Stimulated activated CD8-positive, alpha-beta memory T cell treated with anti-CD3 and anti-CD28 coated beads, Interleukin-12 subunit alpha, Interleukin-12 subunit beta, amount 100 ng/mL, for 4 hours (primary cell): ENCODE measurements at places on chromosomes 11 and 22.

GRCh38 chr22:36331912-36332622 is 55.7 kb downstream of the MYH9 start:
- no peak for DNase-seq

- no peak for DNase-seq
Measured at GRCh38 chr11:107202241-107202640, 184.0 kb upstream of the GUCY1A2 start.

- DNase-seq = no peak
Measured at GRCh38 chr11:116835042-116835772, 2.2 kb downstream of the APOA1 start.

GRCh38 chr11:3081386-3081751 is 24.1 kb upstream of the CARS1 start:
- DNase-seq = no peak

GRCh38 chr11:117300773-117301172 is 9.6 kb downstream of the BACE1-AS start:
- no peak for DNase-seq

DNA sequence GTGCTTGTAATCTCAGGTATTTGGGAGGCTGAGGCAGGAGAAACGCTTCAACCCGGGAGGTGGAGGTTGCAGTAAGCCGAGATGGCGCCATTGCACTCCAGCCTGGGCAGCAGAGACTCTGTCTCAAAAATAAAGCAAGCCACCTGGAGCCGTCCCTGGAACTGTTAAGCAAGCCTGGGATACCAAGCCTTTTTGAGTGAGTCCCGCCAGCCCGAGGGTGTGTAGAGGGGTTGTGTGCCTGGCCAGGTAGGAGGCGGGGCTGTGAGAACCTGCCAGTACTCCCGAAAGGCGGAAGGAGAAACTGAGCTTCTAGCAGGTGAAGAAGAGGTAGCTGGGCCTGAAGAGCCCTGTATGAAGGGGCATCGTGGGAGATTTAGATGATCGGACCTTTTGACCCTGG is 52.4 kb downstream of the TRIOBP start:
- no peak for DNase-seq

GRCh38 chr11:12274056-12274455 is 103.3 kb upstream of the PARVA start:
- no peak for DNase-seq

- DNase-seq = no peak
Measured at GRCh38 chr11:75365711-75366181, 14.3 kb upstream of the ARRB1 start.

DNA sequence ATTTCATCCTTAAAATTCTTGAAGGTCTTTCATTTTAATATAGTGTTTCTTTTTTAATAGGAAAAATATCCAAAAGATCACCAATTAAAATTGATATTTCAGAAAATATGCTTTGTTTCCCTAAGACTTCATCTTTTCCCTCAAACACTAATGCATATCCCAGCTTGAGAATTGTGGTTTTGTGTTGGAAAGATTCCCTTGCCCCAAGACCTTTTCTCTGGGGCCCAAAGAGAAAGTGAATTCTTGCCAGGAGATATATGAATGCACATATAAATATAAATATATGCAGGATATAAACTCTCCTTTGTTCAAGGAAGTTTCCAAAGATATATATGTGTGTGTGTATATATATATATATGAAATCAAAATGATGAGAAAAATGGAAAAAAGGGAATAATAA is 241.2 kb downstream of the FAM76B start:
- no peak for DNase-seq

GRCh38 chr11:14783788-14784187 is 108.2 kb downstream of the CYP2R1 start:
- no peak for DNase-seq

DNA sequence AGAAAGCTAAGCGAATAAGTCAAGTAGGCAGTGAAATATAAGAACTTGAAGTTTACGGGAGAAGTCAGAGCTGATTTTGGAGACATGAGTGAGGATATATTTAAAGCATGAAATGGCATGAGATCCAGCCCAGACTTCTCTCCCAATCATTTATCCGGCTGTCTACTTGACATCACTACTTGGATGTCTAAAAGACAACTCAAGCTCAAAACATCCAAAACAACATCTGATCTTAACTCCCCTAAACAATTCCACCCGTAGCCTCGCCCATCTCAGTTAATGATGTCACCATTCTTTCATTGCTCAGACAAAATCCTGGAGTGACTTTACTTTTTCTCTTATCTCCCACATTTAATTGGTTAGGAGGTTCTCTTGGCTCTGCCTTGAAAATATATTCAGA is 44.5 kb downstream of the WEE1 start:
- DNase-seq = no peak

DNA sequence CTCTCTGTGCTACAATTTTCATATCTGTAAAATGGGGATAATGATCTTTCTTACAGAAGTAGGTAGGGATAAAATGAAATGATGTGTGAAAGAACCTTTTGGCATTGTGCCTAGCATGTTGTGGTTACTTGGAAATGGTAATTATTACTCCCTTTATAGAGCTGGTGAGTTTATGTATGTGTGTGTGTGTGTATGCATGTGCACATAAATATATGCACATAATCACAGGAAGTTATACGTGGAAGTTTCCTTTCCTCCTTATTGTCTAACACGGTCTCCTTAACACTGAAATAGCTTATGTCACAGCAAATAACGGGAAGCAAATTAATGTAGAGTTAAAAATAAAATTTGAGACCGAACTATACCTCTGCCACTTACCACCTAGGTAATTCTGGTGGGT is 163.7 kb upstream of the ZBED5 start:
- no peak for DNase-seq

GRCh38 chr11:79963856-79964645 is 523.2 kb upstream of the TENM4 start:
- DNase-seq = no peak

GRCh38 chr11:111954154-111954553 is 17.0 kb downstream of the DIXDC1 start:
- DNase-seq = no peak

GRCh38 chr22:31683181-31684105 is 21.4 kb upstream of the PISD start:
- no peak for DNase-seq

GRCh38 chr11:30495437-30495836 is 90.7 kb downstream of the MPPED2 start:
- no peak for DNase-seq

- DNase-seq = no peak
Measured at GRCh38 chr11:111465400-111465799, 46.8 kb downstream of the BTG4 start.

GRCh38 chr11:122177238-122177637 is 61.2 kb upstream of the BLID start:
- DNase-seq = no peak

- no peak for DNase-seq
Measured at GRCh38 chr11:120571476-120571875, 59.9 kb downstream of the GRIK4 start.

DNA sequence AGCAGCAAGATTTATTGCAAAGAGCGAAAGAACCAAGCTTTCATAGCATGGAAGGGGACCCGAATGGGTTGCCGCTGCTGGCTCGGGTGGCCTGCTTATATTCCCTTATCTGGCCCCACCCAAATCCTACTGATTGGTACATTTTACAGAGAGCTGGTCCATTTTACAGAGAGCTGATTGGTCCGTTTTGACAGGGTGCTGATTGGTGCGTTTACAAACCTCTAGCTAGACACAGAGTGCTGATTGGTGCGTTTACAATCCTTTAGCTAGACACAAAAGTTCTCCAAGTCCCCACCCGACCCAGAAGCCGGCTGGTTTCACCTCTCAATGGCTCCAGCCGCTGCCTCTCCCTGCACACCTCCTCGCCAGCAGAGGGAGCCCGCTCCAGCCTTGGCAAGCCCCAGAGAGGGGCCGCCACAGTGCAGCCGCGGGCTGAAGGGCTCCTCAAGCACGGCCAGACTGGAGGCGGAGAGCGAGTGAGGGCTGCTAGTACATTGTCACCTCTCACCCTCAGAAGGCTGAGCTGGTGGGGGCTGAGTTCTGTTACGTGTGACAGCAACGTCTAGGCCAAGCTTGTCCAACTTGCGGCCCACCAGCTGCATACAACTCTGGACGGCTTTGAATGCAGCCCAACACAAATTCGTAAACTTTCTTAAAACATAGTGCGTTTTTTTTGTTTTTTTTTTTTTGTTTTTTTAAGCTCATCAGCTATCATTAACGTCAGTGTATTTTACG is 8.7 kb downstream of the PTH start:
- DNase-seq = peak; percentile 34

GRCh38 chr11:61815790-61816735 is 740 bp downstream of the FADS1 start:
- DNase-seq = peak; percentile 43

- DNase-seq = no peak
Measured at GRCh38 chr11:88695689-88696414, 358.3 kb upstream of the CTSC start.

DNA sequence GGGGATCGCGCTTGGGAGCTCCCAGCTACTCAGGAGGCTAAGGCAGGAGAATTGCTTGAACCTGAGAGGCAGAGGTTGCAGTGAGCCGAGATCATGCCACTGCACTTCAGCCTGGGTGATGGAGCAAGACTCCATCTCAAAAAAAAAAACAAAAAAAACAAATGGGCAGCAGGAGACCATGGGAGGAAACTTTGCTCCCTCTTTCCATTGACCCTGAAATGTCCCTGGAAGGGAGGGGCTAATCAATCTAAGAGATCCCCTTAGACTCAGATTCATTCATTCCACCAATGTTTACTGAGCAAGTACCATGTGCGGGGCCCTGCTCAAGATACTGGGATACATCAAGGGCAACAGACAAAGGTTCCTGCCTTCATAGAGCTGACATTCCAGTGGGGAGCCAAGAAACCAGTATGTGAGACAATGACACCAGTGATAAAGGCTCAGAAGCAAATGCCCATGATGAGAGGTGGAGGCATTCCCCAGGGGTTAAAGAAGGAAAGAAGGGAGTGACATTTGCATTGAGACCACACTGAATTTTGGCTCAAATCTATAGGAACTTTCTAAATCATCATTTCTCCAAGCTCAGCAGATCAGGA is 37.7 kb upstream of the TFIP11 start:
- no peak for DNase-seq

- no peak for DNase-seq
Measured at GRCh38 chr11:113023228-113023627, 62.0 kb downstream of the NCAM1 start.

- DNase-seq = no peak
Measured at GRCh38 chr22:50277761-50278160, 7.6 kb upstream of the MAPK11 start.

GRCh38 chr22:20243537-20244249 is 24.4 kb downstream of the RTN4R start:
- no peak for DNase-seq

GRCh38 chr22:42976217-42976933 is 38.6 kb downstream of the PACSIN2 start:
- DNase-seq = no peak

- no peak for DNase-seq
Measured at GRCh38 chr11:16792426-16792825, 54.0 kb downstream of the C11orf58 start.

- DNase-seq = no peak
Measured at GRCh38 chr11:95098826-95099225, 9.2 kb downstream of the ENDOD1 start.

DNA sequence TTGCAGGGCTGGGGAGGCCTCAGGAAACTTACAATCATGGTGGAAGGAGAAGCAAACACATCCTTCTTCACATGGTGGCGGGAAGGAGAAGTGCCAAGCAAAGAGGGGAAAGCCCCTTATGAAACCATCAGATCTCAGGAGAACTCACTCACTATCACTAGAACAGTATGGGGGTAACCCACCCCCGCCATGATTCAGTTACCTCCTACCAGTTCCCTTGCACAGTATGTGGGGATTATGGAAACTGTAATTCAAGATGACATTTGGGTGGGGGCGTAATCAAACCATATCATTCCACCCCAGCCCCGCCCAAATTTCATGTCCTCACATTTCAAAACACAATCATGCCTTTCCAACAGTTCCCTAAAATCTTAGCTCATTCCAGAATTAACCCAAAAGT is 16.2 kb downstream of the IMMP1L start:
- DNase-seq = no peak

DNA sequence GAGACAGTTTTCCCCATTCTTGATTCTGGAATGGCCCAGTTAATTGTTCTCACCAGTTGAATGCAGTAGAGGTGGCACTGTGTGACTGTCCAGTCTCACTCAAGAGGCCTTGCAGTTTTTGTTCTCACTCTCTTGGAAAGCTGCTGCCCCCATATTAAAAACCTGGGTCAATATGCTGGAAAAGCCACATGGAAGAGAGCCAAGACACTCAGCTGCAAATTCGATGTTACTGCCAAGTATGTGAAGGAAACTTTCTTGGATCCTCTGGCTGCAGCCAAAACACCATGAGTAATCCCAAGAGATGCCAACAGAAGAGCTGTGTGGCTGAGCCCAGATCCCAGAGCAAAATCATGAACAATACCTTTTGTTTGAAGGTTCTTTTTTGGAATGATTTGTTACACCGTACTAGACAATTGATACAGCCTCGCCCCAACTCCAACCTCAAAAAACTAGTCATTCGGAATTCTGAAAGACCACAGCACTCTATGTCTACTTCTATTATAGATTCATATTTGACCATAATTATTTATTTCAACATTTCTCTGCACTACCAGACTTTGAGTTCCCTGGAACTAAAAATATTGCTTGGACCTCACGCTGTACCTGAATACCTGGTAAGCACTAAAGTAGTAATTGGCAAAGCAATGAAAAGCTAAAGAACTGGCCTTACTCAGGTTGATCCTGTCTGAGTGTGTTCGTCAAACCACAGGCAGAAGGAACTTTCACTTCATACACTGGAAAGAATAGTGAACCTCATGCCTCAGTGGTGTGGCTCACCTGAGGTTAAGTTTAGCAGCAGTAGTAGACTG is 378.8 kb downstream of the ETS1 start:
- DNase-seq = no peak

- no peak for DNase-seq
Measured at GRCh38 chr22:49158741-49159564, 668.7 kb downstream of the BRD1 start.

- no peak for DNase-seq
Measured at GRCh38 chr11:109298865-109299264, 123.1 kb upstream of the C11orf87 start.

DNA sequence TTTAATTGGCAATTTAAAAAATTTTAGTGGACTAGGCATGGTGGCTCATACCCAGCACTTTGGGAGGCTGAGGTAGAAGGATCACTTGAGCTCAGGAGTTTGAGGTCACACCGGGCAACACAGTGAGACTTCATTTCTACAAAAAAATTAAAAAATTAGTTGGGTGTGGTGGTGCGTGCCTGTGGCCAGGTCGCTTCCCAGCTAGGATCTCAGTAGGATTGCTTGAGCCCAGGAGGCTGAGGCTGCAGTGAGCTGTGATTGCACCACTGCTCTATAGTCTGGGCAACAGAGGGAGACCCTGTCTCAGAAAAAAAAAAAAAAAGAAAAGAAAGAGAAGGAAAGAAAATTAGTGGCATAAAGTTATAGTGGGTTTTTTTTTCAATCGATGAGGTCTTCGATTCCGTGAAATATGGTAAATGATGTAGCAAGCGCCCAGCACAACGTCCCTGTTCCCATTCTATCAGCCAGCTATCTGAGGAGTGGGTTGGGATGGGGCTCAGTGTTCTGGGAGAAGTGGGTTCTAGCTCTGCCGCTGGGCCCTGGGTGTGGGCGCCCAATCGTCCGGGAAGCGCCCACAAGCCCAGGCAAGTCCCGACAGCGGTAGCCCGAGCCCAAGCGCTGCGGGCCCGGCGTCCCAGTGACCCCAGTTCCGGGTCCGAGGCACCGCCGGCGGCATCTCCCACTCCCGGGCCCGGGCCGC is 1.4 kb downstream of the FOSL1 start:
- no peak for DNase-seq
